HFFc6 (cell line): ENCODE measurements at places on chromosomes 5 and 9. TPM values are rescaled to one million over a fixed set of nuclear protein-coding genes. Genes with fewer than 3 reads are reported as not detected.

DNA sequence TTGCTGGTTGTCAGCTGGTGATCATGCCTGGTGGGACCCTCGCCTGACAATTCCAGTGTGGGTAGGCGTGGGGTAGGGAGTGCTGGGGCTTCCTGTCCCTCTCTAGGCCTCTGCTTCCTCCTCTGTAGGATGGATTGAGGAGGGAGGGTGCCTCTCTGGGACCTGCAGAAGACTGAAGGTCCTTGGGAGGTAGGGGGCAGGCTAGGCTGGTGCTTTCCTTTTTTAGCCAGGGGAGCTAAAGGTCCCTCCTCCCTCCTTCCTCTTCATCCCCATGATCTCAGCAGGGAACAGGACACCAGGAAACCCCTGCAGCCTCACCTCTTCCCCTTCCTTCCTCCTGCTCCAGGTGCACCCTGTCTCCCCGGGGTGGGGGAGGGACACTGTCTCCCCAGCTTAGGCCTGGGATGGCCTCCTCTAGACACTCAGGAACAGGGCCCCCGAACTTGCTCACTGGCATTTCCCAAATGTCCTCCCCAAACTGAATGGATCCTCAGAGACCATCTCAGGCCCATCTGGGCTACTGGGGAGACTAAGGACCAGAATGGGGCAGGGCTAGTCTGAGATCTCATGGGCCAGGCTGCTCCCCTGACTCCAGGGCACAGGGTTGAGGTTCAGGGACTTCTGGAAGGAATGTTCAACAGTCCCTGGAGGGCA is 8.4 kb downstream of the SH2D3C start:
- peaks cover 8% of the 10 kb centered on the region for H3K4me1 ChIP-seq
- no peak for DNase-seq
- H3K36me3 ChIP-seq: no peaks in the 10 kb centered on the region
- H3K27ac ChIP-seq: no peak overlapping the region
- H3K27me3 ChIP-seq: peaks cover 32% of the 10 kb centered on the region

DNA sequence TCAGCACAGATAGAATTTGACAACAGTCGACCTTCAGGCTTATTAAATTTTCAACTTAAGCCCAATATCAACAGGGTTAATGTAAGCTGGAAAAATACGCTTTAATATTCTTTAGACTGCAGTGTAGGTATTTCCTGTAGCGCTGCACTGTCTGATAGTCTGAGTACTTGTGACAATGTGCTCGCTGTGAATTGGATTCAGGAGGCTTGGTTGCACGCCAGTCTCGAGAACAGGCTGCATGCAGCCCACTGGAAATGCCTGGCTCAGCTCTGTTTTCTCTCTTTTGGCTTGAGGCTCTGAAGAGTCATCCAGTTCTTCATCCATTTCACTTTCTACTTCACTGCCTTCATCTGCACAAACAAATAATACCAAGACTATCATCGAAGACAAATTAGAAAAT is 300.9 kb downstream of the RFX3 start:
- no peaks in the 10 kb centered on the region for H3K27me3 ChIP-seq
- H3K4me1 ChIP-seq: peaks cover 14% of the 10 kb centered on the region
- no peak overlapping the region for H3K27ac ChIP-seq
- no peaks in the 10 kb centered on the region for H3K36me3 ChIP-seq
- no peak overlapping the region for H3K4me3 ChIP-seq

DNA sequence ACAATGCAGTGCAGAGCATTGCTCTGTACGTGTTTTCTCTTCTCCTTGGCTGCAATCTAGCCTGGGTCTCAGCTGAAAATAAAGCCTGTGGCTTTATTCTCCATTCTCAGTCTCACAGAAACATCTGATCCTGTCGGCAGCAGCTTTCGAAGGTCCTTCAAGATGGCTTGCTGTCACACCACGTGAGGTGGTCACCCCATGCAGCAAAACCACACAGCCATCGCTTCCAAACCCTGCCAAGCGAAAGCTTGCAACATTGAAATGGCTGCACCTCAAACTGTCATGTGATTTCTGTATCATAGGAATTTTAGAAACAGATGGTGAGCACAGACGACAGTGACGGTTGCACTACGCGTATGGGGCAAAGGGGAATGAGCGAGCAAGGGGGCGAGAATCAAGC is 98.5 kb upstream of the SMARCA2 start:
- H3K36me3 ChIP-seq: no peaks in the 10 kb centered on the region
- DNase-seq: no peak
- H3K27ac ChIP-seq: no peak overlapping the region

DNA sequence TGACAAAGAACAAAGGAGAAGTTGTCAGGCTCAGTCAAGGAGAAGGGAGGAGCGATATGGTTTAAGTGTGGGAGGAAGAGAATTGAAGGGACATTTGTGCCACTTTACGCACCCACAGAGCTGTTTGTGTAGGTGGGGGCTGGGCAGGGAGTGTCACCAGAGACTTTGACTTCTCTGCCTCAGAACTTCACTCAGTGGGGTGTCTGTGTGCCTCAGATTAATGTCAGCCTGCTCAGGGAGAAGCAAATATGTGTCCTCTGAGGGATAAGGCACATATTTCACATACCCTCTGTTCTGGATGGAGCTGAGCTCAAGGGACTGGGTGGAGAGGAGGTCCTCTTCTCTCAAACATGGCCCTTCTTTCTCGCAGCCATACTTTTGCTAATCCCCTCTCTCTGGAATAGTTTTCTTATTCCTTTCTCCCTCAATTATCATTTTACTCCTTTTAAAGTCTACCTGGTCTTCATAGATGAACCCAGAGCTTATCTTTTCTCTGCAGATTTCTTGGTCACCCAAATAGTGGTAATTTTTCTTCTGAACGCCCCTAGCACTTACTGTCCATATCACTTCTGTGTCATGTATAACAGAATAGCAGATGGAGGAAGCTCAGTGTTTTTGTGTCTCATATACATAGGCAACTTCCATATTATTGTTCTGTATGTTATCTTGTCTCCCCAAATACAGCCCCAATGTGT is 77.0 kb downstream of the IQGAP2 start:
- no peak overlapping the region for H3K27ac ChIP-seq
- no peak for DNase-seq
- H3K4me1 ChIP-seq: no peaks in the 10 kb centered on the region
- H3K27me3 ChIP-seq: peaks cover 4% of the 10 kb centered on the region
- H3K36me3 ChIP-seq: no peaks in the 10 kb centered on the region

SPINK6 gene
- not detected in 3 replicates for total RNA-seq

- peaks cover 41% of the 10 kb centered on the region for H3K36me3 ChIP-seq
- H3K27ac ChIP-seq: peak overlapping the region; percentile 65
- H3K4me3 ChIP-seq: peak overlapping the region; percentile 95
- H3K27me3 ChIP-seq: peaks cover 6% of the 10 kb centered on the region
- H3K4me1 ChIP-seq: peaks cover 74% of the 10 kb centered on the region
- no peak for DNase-seq
These were observed 1.4 kb downstream of the SKP2 start for GRCh38 chr5:36153298-36153677.
